ENCODE measurements at places on chromosomes 2 and 18.

- peak; percentile 81 for DNase-seq
Measured at GRCh38 chr18:79680100-79680879, 687 bp downstream of the CTDP1 start.

DNA sequence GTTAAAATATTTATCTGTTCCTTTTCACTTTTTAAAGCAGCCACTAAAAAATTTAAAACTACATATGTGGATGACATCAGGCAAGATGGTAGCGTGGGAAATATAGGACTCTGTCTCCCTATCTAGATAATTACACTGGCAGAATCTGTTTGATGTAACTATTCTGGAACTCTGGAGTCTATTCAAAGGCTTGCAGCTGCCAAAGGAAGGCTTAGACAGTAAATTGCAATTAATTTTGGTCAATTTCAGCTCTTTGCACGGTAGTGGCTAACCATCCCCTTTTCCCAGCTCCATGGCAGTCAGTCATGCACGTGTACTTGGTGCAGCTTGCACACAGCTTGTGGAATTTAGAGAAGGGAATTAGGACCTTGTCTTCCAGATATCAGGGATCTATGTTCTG, 135.2 kb downstream of the RAB3GAP1 start:
- DNase-seq = no peak

GRCh38 chr18:12749121-12749520, 46.3 kb downstream of the PSMG2 start:
- no peak for DNase-seq

DNA sequence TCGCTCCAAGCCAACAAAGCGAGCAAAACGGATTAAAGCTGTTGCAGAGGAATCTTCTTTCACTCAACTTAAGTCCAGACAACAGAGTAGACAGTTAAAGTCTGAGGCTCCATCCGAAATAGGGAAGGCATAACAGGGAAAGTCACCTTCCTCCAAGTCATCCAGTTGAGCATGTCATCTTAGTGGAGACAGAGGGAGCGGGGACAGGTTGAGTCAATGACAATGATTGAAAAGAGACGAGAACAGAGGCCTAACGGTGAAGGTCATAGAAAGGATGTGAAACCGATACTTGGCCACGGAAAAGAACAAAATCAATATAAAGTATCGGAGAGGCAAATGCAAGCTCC, 455 bp downstream of the C18orf32 start:
- no peak for DNase-seq

DNA sequence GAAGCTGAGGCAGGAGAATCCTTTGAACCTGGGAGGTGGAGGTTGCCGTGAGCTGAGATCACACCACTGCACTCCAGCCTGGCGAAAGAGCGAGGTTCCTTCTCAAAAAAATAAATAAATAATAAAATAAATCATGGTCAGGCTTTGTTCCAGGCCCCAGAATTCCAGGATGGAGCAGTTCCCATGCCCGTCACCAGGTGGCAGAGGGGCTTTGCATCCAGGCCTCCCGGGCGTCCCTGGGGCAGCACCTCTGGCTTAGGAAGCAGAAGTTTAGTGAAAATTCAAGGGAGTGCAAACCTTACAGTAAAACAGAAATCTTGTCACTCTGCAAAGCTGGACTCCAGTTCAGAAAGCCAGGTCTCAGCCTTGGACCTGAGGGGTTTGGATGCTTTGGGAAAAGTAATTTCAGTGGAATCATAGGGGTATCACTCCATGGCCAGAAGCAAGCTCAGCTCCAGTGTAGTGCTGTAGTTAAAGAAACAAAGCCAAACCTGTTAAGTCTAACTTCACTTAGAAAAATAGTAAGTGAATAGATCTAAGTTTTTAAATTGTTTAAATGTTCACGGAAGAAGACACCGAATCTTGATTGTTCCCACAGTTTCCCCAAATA, 512.7 kb downstream of the CMPK2 start:
- DNase-seq = peak; percentile 55

- peak; percentile 56 for DNase-seq
Measured at GRCh38 chr18:61322265-61322873, 10.9 kb upstream of the CDH20 start.

DNA sequence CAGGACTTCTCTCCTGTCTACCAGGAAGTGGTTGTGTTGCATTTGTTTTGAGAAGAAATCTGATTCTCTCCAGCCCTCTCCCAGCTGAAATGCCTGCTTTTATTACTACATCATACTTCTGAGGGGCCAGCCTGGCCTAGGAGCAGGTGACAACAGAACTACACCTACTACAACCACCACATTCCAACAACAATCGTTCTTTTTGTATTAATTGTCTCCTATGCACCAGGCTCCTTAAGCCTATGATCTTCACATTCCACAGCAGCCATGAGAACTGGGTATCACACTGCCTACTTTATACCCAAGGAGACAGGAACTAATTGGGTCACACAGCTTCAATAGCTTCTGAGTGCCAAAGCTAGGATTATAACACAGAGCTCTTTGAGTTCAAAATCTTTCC, 167.7 kb downstream of the TDRD15 start:
- no peak for DNase-seq

All from epithelial cell of esophagus (primary cell).